Endothelial cell (in vitro differentiated cells): ENCODE measurements at places on chromosomes 3 and 15.

- H3K4me1 ChIP-seq, result no peaks in the 10 kb centered on the region
- H3K27ac ChIP-seq, result no peak overlapping the region
- no peaks in the 10 kb centered on the region for H3K36me3 ChIP-seq
- H3K27me3 ChIP-seq, result peaks cover 4% of the 10 kb centered on the region
- DNase-seq, result no peak
Observed at GRCh38 chr3:104040896-104041295, 1325.8 kb upstream of the ALCAM start.

GRCh38 chr15:61871926-61872522, 188.2 kb downstream of the VPS13C start:
- H3K4me1 ChIP-seq, result no peaks in the 10 kb centered on the region
- no peak for DNase-seq
- H3K36me3 ChIP-seq, result peaks cover 4% of the 10 kb centered on the region
- H3K27ac ChIP-seq, result no peak overlapping the region

- no peaks in the 10 kb centered on the region for H3K4me1 ChIP-seq
- no peak overlapping the region for H3K27ac ChIP-seq
- no peaks in the 10 kb centered on the region for H3K36me3 ChIP-seq
- peaks cover 3% of the 10 kb centered on the region for H3K27me3 ChIP-seq
- no peak overlapping the region for H3K4me3 ChIP-seq
- DNase-seq, result no peak
Observed at GRCh38 chr15:100247228-100248225, 94.2 kb downstream of the ADAMTS17 start.

- H3K4me1 ChIP-seq, result peaks cover 10% of the 10 kb centered on the region
- H3K4me3 ChIP-seq, result no peak overlapping the region
- no peak overlapping the region for H3K27ac ChIP-seq
- no peak for DNase-seq
- no peaks in the 10 kb centered on the region for H3K27me3 ChIP-seq
- H3K36me3 ChIP-seq, result no peaks in the 10 kb centered on the region
Observed at GRCh38 chr3:59411186-59411585, 361.4 kb upstream of the CFAP20DC start.

DNA sequence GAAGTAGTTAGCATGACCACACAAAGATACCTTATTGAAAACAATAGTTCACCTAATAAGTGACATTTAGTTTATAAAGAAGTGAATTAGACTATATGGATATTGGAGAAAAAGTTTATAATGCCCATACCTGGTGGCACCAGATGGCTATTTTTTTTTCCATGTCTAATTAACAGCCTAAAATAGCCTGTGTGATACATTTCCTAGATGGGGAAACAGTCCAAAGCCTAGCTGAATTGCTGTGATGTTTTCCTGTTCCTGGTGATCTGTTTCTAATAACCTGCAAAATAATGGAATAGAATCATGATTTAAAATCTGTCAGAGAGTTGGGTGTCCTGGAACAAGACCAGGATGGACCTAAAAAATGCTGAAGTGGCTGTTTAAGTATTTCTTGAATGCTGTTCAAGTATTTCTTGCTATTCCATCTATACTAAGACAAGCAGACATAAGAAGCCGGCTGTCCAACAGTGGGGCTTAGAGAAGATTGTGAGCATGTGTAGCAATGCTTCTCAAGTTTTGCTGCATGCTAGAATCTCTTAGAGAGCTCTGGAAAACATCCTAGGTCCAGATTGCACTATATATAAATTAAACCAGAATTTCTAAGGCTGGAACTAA, 31.3 kb downstream of the LRRC3B start:
- H3K4me3 ChIP-seq, result no peak overlapping the region
- H3K36me3 ChIP-seq, result no peaks in the 10 kb centered on the region
- no peak for DNase-seq
- no peaks in the 10 kb centered on the region for H3K27me3 ChIP-seq
- no peak overlapping the region for H3K27ac ChIP-seq

GRCh38 chr3:29452934-29453283, 172.0 kb downstream of the RBMS3 start:
- no peak overlapping the region for H3K4me3 ChIP-seq
- H3K36me3 ChIP-seq, result no peaks in the 10 kb centered on the region
- peaks cover 9% of the 10 kb centered on the region for H3K4me1 ChIP-seq
- no peak overlapping the region for H3K27ac ChIP-seq
- no peak for DNase-seq

DNA sequence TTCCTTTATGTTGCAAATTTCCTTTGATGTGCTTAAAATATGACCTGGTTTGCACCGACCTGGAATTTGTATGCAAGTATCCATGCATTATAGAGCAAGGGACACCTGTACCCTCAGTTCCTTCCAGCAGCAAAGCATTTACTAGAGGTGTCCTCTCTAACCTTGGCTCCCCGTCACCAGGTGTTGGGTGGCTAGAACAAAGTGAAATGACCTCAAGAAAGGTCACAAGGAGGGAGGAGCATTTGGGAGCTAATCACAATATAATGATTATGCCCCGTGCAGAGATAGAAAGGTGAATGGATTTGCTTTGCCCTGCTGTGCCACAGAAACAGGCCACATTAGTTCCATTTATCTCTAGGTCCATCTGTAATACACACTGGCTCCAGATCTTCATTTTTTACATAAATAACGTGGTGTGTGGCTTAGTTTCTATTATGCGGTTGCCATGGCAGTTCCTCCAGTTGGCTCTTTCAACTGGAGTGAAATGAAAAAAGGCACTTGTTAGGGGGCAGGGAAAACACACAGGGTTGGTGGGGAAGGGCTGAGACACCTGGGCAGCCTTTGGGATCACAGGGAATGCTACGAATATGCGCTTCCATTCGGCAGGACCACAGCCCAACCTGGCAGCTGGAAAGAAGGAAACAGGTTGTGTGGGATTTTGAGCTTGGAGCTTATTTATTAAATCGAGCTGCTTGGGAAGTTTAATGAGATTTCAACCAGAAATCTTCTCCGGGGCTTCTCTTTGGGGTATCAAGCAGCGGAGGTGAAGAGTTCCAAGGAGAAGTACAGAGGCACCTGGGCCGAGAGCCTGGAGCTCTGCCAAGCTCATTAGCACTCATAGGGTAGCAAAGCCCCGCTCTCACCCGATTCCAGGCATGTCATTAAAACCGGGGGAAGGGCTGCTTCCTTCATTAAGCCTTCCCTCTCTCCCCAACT, 233.5 kb upstream of the ST8SIA2 start:
- H3K4me3 ChIP-seq, result no peak overlapping the region
- no peaks in the 10 kb centered on the region for H3K36me3 ChIP-seq
- no peak for DNase-seq
- no peaks in the 10 kb centered on the region for H3K4me1 ChIP-seq
